ENCODE measurements at places on chromosomes 6 and 20.

- DNase-seq: no peak
Measured at GRCh38 chr6:166579237-166579850, 7.1 kb downstream of the RAMACL start.

- DNase-seq: peak; percentile 74
Measured at GRCh38 chr20:38165089-38165965, at the start of gene TGM2. TGM2 (minus strand) TSS chr20:38165270; CDS start chr20:38165198, 72 bp downstream.

- no peak for DNase-seq
Measured at GRCh38 chr20:59333260-59333845, 32.9 kb downstream of the EDN3 start.

- no peak for DNase-seq
Measured at GRCh38 chr6:134908906-134909516, 40.9 kb downstream of the ALDH8A1 start.

DNA sequence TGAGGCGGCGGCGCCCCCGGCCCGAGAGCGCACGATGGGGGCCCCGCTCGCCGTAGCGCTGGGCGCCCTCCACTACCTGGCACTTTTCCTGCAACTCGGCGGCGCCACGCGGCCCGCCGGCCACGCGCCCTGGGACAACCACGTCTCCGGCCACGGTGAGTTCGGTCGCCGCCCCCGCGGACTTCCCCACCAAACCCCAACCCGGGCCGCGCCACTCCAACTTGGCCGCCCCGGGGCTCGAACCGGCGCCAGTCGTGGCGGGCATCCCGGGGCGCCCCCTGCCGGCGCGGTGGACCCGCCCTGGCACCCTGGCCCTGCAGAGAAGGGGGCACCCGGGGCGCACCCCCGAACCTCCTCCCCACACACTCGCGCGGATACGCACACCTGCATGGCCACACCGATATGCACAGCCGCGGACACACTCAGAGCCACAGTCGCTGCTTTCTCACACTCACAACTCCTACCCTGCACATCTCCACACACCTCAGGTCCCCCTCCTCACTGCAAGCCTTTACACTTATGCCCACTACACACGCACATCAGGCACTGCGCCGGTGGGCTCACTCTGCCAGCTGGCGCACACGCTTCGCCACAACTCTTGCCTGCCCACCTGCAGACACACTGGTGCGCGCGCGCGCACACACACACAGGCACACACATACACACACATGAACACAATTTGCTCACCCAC lies 535 bp downstream of the VSTM2L start:
- DNase-seq: peak; percentile 23

- no peak for DNase-seq
Measured at GRCh38 chr6:35178932-35179832, 34.6 kb upstream of the SCUBE3 start.

DNA sequence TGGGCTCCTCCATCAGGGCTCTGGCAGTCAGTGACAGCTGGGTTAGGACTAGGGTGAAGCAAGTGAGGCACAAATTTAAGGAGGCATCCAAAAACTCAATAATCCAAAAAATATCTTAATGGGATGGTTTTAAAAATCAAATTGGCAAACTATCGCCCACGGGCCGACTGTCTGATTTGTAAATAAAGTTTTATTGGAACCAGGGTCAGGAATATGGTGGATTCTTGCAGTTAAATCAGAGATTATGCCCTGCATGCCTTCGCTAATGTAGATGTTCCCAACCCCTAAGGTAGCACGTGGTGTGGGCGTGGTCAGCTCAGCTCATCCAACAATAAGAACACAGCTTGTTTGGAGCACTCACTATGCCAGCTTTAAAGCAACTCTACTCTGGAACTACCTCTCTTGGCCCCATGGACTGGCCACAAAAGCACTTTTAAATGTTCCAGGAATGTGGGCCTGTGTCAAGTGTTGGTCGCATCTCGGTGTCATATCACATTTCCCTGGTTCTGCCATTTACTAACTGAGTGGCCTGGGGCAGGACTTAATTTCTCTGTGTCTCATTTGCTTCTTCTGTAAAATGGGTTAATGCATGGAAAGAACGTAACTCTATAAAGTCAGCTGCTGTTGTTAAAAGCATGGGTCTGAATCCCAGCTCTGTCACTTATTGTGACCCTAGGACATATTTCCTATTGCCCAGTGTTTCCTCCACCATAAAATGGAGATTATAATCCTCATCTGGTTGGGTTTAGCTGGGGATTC lies 7.0 kb downstream of the TP53RK start:
- DNase-seq: no peak

GRCh38 chr20:50175938-50176933 lies 14.4 kb upstream of the CEBPB start:
- no peak for DNase-seq

- DNase-seq: no peak
Measured at GRCh38 chr20:703006-703405, 27.4 kb upstream of the SCRT2 start.

DNA sequence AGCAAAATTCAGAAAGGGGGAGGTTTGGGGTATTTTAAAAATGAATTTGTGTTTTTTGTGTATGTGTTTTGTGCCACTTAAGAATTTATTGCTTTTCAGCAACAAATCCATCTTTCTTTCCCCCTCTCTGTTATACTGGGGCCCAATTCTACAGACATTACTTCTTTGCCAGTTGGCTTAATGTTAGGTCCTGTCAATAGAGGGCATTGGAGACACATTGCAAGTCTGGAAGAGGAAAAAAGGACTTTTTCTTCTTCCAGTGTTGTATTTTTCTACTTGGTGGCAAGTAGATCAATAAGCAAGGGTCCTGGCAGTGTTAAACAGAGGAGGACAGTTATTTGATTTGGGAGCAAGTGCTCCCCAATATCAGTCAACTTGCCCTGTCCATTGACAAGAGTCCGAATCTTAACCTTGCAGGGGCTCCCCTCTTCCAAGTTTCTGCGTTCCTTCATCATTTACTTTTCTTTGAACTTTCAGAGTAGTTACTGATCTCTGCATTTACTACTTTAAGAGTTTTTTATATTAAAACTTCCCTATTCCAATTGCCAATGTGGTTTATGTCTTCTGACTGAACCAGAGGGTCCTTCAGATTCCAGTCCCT lies 23.4 kb downstream of the SCML4 start:
- DNase-seq: no peak

DNA sequence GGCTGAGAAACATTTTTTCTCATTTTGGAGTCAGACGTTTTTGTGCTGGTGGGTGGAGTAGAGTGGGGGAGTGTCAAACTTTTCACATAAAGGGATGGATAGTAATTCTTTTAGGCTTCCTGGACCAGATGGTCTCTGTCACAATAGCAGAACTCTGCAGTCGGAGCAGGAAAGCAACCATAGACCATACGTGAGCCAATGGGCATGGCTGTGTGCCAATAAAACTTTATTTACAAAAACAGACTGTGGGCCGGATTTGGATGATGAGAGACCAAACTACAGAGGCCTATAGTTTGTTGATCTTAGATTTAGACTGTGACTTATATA lies 70.8 kb upstream of the SLC22A23 start:
- DNase-seq: no peak

DNA sequence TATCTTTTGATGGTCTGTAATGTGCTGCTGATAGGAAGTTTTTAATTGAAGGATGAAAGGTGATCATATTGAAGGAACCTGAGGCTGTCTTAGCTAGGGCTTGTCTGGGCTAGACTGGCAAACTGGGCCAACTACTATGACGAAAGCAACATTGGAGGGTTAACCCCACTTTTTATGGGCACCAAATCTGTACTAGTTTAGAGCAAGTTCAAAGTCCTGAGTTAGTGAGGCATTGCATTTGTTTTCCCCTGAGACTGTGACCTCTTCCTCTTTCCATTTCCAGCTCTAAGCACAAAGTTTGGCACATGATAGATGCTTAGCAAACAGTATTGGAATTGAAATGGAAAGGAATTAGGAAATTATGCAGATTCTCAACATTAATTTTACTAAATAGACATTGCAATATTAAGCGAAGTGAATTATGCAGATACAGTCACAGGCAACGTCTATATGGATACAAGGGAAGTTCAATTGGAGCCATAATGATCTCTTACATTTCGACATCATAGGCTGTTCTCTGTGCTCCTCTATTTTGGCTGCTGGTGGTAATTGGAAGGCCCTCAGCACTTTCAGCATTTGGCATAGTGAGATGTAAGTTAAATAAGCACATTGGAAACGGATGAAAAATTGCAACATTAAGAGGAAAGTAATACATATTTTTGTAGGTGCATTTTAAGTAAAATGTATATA lies 22.2 kb downstream of the CEP57L1 start:
- no peak for DNase-seq

DNA sequence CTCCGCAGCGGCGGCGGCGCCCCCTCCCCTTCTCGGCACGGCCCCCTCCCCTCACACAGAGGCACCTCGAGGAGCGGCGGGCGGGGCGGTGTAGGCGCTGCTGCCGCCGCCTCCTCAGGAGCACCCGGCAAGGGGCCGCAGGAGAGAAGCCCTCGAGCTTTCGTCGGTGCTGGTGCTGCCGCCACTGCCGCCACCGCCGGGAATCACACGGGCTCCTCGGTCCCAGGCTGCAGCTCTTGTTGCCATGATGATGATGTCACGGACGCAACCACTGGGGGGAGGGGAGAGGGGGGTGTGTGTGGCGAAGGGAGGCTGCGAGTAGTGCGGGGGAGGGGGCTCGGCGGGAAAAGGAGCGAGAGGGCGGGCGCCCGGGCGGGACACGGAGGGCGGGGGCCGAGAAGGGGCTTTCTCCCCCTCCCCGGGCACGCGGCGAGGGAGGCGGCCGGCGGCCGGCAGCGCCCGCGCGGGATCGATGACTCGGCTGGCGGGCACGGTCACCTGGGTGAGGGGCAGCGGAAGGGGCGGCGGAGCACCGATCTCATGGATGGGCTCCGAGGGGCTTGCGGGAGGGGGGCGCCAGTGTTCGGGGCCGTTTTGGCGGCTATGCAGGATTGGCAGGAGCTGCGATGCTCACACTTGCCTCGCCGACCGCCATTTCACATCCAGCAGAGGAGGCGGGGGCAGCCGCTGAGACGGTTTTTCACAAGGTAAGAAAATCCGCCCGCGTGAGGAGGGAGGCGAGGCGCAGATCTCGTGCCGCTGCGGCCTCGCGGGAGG lies at the start of gene REV3L:
Gene REV3L, minus strand, starts transcription at position 260 of the 777 bp plus-strand sequence. CDS start 330 bp downstream, outside the sequence.
- peak; percentile 88 for DNase-seq

GRCh38 chr6:139442188-139442671 lies 67.8 kb upstream of the CITED2 start:
- no peak for DNase-seq

GRCh38 chr6:139879823-139880356 lies 505.4 kb upstream of the CITED2 start:
- DNase-seq: no peak

GRCh38 chr6:53293691-53294090 lies 55.1 kb downstream of the ELOVL5 start:
- no peak for DNase-seq

GRCh38 chr20:44946271-44946852 lies 13.8 kb downstream of the TOMM34 start:
- DNase-seq: no peak

DNA sequence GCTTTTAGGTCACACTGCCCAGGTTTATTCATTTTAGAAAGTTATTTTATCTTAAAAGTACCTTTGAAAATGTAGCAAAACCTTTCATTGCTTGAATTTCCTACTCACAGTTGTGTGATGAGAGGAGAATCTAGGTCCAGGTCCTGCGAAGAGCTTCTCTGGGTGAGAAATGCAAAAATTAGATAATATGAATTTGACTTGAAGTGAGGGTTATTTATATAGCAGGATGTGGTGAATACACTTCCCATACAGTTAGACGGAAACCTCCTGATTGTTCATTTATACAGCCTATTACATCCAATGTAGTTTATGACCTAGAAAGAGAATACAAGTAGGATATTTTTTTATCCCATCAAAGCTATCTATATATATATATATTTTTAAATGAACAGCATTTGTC lies 30.5 kb downstream of the CDKAL1 start:
- DNase-seq: no peak

DNA sequence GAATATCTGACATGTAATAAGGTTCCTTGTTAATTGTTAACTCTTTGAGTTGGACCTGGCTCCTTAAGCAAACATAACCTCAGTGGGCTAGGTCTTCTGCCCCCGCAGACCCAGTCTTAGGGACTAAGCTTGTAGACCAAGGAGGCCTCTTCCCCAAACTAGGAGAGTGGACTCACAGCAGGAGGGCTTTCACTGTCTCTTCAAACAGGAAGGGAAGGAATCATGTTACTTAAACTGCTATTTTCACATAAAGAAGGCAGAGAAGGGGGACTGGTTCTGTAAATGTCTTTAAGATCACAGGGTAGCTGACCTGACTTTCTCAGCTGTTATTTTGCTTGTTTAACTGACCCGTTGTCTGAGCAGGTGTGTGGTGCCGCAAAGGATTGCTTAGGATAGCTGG lies 34.9 kb upstream of the PRDM1 start:
- no peak for DNase-seq

Data from activated B cell treated with CpG ODN at 0.5 μM for 24 hours (primary cell).